HFFc6 (cell line): ENCODE measurements at places on chromosomes 2 and 18. TPM values are rescaled to one million over a fixed set of nuclear protein-coding genes. Genes with fewer than 3 reads are reported as not detected.
A peak's percentile ranks its signal among the peaks of the same experiment; 100 is the strongest.

- peak; percentile 11 for DNase-seq
Observed at GRCh38 chr2:152176113-152176714, 651 bp upstream of the STAM2 start.

GRCh38 chr18:76897257-76897656 is 74.9 kb downstream of the ZNF236 start:
- DNase-seq: no peak

GRCh38 chr2:128308284-128308731 is 10.4 kb downstream of the HS6ST1 start:
- no peak for DNase-seq

- DNase-seq: no peak
Observed at GRCh38 chr2:216073773-216074172, 7.8 kb downstream of the PECR start.

GRCh38 chr2:144712550-144712940 is 192.6 kb upstream of the ZEB2 start:
- peak; percentile 36 for DNase-seq

DNA sequence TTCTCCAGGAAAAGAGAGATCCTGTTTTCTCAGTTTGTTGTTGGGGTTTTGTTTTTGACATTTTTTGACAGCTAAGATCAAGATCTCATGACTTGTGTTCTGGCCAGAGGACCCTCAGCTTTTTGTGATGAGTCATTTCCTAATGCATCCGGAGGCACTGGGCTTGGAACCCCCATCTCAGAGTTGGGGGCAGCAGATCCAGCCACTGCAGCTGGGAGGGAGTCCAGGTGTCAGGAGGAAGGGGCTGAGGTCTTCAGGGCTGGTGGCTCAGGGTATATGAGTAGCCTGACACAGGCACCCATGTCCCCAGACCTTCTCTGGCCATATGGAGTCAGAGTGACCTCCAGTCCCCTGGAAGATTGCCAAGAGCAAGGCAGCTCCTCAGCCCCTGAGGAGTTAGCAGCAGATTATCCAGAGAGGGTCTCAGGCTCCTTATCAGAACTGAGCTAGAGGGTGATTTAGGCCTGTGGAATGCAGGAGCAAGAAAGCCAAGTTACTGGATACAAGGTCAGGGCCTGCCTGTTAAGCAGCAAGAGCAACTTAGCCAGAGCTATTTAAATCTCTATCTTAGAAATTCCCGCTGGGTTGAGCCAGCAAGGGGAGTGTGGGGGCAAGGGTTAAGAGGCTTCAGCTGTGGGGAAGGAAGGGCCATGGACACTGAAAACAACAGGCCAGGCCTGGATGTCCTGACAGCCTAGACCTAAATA is 62.4 kb downstream of the TANC1 start:
- peak; percentile 51 for DNase-seq

DNA sequence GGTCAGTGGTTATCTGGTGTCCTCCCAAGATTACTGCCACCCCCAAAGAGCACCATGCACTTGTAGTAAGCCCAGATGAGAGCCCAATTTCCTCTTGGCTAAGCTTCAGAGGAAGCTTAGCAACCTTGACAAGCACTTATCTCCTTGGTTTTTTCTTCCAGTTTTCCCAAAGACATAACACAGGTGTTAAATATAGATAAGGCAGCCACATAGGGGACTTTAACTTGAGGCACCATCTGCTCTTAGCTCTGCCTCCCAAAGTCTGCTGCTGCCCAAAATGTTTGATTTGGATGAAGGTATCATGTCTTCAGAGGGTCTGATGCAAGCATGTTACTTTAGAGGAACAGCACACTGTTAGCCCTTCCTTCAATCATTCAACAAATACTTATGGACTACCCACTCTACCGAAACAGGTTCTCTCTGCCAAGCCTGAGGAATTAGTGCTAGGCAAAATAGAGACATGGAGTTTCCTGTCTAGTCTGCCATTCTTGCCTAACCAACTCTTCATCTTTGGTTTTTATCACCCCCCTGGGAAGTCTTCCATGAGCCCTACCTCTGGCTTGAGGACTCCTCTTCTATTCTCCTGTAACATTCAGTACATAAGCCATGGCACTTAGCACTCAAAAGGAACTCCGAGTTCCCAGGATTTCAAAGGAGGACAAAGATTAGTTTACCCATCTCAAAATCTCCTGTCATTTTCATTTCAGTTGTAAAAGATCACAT is 73.7 kb downstream of the SP3 start:
- no peak for DNase-seq

The OTX1 gene
- total RNA-seq: 0.43 to 0.79 TPM (median 0.67 TPM) in 3 replicates

GRCh38 chr2:181164699-181165098 is 184.3 kb downstream of the UBE2E3 start:
- no peak for DNase-seq

The DDX1 gene
- 107 and 114 TPM in 2 replicates for total RNA-seq

DNA sequence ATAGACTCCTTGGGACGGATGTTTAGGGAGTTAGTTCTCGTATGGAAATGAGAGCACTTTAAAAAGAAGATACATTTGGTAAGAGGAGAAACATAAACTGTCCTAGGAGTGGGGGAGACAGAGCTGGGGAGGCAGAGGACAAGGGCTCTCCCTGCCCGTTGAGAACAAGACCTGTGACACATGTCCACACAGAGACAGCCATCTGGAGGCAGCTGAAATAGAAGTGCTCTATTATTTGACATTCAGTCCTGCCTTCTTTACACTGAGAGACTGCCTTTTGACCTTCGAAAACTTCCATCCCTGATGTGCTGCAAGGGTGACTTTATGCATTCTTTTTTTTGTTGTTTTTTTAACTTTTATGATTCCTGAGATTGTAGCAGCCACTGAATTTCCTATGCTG is 150.1 kb downstream of the UXS1 start:
- no peak for DNase-seq

The SPTBN1 gene
- 133 and 154 TPM in 2 replicates for total RNA-seq

The DTNA gene
- total RNA-seq: 1.1 to 1.9 TPM (median 1.2 TPM) in 3 replicates

DNA sequence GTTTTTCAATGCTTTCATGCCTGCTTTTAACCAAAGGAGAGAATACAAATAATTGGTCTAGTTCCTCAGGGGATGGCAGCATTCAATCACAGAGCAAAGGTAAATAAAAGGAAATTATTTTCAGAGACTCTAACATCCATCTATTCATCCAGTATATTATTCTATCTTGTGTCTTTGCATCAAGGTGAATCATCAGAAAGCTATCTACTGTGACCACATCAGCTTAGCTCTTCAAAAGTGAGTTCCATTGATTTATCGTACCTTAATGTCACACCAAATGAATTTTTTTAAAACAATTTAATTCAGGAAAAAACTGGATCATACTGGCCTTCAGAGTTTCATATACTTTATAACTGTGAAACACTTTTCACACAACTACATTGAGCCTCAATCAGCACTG is 66.1 kb downstream of the CHN1 start:
- peak; percentile 54 for DNase-seq

The RTP5 gene
- total RNA-seq: not detected in 3 replicates

GRCh38 chr2:68377137-68377780 is 12.2 kb downstream of the PLEK start:
- DNase-seq: no peak

The C1QL2 gene
- total RNA-seq: not detected in 3 replicates

The SLC16A14 gene
- total RNA-seq: 0.40 TPM in 1 of 3 replicates, not detected in the others

The IL36G gene
- total RNA-seq: not detected in 3 replicates
